Putamen (tissue), 1 donor: ENCODE measurements at places on chromosomes 1 and 21.

GRCh38 chr1:219492717-219493116 is 120.2 kb downstream of the ZC3H11B start:
- no peak for DNase-seq

GRCh38 chr1:167905182-167905581 is 8.8 kb downstream of the ADCY10 start:
- DNase-seq: no peak

DNA sequence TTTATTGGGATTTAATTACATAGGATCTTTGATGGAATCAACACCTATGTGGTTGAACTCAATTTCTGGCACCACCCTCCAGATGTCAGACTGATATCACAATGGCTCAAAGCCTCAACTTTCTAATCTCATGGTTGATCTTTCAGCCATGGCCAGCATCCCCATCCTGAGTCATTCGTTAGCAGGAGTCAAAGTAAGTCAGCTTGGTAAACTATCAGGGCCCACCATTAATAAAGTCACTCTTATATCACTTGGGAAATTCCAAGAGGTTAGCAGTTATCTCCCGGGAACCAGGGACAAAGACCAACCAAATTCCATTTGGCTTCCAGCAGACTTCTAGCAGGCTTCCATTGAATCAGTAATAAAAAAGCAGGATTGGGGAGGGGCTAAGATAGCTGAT is 50.7 kb upstream of the TNFSF4 start:
- no peak for DNase-seq

DNA sequence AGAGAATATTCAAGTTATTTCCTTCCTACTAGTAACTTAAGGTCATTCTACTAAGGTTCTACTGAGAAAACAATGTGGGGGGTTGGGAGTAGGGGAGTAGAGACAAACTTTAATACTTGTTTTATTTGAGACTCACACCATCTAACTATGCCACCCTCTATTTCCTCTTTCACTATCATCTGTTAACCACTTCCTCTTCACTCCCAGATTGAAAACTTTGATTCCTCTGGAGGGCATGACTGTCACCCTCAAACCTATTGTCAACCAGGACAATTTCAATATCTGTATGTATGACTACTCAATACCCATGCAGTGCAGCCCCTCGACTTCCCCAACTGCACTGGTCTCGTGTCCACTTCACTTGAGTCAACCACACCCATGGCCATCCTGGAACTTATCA is 165.6 kb upstream of the POGK start:
- DNase-seq: no peak

GRCh38 chr1:7583291-7584096 is 187.6 kb upstream of the VAMP3 start:
- no peak for DNase-seq

- DNase-seq: no peak
Observed at GRCh38 chr1:207455183-207455754, 1.1 kb downstream of the CR2 start.

- no peak for DNase-seq
Observed at GRCh38 chr1:20184997-20185833, 681 bp upstream of the UBXN10 start.

GRCh38 chr21:41115851-41116250 is 52.1 kb upstream of the BACE2 start:
- no peak for DNase-seq

- DNase-seq: no peak
Observed at GRCh38 chr21:43364851-43365424, 62.0 kb downstream of the SIK1 start.

DNA sequence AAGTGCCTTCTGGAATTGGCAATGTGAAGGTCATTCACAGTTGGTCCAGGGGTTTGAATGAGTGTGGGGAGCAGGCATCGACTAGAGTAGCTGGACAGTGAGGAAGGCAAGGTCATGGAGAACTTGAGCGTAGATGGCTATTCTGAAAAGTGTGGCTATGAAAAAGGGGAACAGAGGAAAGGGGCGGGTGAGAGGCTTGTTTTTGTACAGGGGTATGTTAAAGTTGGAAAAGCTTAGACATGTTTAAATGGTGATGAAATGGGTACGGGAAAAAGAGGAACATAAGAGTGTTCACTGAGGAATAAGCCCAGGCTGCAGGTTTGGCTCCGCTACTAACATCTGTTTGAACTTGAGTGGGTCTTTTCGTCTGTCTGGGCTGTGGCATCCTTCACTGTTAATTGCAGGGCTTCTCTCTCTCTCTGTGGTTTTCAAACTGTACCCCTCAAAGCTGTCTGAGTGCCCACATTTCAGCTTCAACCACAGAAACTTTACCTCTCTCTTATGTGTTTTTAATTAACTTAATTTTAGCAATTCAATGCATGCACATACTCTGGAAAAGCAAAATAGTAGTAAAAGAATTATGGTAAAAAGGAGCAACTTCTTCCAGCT is 70.8 kb upstream of the COA6 start:
- no peak for DNase-seq

DNA sequence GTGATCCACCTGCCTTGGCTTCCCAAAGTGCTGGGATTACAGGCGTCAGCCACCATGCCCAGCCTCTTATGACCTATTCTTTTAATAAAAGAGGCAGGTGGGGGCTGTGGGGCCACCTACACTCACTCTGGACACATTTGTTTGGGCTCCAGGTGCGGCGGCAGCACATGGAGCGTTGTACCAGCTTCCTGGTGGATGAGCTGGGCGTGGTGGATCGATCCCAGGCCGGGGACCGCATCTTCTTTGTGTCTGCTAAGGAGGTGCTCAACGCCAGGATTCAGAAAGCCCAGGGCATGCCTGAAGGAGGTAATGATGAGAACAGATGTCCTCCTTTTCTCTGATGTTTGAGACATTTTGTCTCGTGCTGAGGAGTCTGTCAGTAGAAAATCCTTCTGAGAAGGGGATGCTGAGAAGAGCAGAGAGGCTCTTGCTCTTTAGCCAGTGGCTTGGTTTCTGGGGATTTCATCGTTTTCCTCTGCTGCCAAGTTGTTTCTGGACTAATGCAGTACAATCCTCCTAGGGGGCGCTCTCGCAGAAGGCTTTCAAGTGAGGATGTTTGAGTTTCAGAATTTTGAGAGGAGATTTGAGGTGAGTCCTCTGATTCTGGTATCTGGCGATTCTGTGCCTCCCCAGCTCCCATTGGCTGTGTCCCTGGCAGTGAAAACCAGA is 17.9 kb upstream of the MIIP start:
- DNase-seq: peak; percentile 48

DNA sequence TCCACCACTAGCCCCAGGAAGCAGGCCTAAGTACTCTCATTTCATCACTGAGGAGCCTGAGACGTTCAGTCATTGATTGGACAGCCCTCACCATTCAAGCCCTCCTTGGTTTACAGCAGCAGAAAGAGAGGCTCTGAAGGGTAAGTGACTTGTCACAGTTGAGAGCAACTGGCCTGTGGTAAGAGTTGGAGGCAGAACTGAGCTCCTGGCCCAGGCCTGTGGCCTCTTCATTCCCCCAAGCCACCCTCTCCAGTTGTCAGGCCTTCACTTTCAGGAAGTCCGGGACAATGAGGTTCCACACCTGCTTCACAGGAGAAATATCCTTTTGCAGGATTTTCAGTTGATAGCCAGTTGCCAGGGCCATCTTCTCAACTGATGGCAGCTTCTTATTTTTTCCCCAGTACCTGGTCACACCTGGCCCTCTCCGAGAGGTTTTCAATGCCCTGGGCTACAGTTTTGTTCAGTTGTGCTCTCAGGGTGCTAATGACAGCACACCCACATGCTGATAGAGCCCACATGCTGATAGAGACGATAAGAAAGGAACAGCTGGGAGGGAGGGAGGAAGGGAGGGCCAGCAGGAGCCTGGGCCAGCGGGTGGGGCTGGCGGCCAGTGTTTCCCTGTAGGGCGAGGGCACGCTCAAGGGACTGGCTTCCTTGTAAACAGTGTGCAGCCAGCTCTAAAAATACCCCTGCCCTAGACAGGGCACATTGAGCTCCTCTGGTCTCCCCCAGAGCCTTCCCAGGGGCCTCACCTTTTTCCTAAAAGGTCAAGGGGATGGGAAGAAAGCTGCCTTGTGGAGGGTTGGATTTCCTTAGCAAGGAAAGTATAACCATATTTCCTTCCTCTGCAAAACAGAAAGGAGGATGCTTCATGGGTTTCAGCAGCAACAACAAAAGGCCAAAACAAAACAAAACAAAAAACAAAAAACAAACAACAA is 112.7 kb upstream of the JUN start:
- DNase-seq: no peak

DNA sequence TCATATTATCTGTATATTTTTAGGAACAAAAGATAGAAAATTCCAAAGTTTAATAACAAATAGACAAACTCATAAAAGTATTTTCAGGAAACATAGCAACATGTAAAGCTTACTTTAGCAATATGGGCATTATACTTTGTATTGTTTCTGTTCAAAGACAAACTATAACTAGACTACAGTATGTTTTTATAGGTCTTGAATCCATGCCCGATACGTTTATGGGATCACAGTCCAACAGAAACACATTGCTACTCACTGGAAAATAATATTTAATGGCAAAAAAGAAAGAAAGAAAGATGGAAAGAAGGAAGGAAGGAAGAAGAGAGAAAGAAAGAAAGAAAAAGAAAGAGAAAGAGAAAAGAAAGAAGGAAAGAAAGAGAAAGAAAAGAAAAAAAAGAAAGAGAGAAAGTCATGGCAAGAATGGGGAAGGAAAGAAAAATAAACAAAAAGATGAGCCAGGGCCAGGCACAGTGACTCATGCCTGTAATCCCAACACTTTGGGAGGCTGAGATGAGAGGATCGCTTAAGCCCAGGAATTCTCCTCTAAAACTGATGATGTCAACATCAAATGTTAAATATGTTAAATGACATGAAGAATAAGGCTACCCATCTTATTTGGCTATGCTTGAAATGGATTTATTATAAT is 32.7 kb downstream of the TM2D1 start:
- no peak for DNase-seq

GRCh38 chr1:34460193-34460592 is 283.5 kb downstream of the C1orf94 start:
- DNase-seq: no peak

DNA sequence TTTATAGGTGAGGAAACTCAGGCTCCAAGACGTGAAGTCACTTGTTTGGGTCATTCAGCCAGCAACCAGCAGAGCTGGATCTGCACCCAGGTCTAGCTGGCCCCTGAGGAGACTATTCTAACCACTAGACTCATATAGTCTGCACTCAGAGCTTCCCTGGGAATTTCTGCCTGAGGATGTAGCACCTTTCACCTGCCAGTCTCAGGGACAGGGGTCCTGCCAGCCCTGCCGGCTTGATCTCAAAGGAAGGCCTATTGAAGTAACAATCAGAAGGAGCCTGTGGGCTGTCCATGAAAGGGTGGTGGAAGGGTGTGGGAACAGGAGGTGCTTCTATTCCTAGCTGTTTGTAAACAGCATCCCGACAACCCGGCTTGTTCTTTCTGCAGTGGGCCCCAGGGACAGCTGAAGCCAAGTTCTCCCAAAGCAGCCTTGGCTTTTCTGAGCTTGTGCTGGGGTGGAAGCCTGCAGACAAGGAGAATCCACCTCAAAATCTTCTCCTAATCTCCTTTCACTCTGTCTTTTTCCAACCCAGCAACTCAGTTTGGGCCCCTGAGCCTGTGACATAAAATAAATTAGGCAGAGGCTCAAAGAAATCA is 7.8 kb downstream of the LMOD1 start:
- DNase-seq: no peak

- no peak for DNase-seq
Observed at GRCh38 chr1:218837051-218837450, 336.6 kb upstream of the LYPLAL1 start.

DNA sequence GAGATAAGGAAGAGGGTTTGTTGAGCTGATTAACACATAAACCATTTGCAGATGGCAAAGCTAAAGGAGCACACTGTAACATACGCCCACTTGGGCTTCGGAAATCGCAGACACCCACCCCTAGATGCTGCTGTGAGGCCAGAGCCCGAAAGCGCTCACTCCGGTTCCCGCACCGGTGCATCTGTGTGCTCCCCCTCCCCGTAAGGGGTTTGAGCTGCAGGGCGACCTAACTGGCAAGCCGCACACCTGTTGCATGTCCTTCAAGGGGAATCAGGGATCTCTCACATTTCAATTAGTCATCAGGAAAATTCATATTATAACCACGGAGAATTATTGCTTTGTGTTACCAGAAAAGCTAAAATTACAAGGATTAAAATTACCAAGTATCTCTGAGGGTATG is 1.4 kb upstream of the CFH start:
- DNase-seq: no peak

DNA sequence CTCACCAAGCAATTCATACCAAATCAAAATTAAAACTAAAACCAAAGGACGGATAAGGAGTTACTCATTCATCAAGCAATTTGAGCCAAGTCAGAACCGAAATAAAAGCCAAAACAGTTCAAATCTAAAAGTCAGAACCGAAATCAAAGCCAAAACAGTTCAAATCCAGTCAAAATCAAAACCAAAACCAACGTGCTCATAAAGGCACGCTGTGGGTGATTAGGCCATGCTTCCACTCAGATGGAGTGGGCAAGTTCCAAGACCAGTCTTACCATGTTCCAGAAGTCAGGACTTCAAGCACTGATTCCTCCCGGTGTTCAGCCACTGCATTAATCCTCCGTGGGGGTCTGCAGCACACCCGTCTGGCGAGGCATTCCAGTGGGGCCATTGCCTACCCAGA is 409.3 kb downstream of the TGFB2 start:
- no peak for DNase-seq

GRCh38 chr1:167515893-167516321 is 2.4 kb downstream of the CD247 start:
- no peak for DNase-seq

DNA sequence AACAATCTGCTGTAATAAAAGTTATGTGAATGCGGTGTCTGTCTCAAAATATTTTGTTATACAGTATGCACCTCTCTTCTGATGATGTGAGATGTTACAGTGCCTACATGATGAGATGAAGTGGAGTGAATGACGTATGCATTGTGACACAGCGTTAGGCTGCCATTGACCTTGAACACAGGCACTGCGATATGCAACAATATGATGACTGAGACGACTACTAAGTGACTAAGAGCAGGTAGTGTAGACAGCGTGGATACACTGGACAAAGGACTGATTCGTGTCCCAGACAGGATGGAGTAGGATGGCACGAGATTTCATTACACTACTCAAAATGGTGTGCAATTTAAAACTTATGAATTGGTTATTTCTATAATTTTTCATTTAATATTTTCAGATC is 8.4 kb downstream of the SGIP1 start:
- no peak for DNase-seq

DNA sequence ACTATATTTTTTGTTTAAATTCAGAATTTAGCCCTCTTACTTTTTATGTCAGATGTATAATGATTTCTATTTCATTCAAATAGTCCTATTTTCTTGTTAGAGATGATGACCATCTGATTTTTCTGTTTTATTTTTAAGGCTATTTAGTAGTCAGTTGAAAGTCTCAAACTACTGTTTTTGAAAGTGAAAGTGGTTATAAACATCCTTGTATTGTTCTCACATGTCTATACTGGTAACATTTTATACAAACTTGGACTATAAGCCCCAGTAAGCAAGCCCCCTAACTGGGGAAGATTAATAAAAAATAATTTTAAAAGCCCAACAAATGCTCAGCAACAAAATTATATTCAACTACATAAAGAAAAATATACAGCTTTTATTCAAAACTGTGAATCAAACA is 271.3 kb upstream of the RGS18 start:
- no peak for DNase-seq
